Progenitor cell of endocrine pancreas (in vitro differentiated cells): ENCODE measurements at places on chromosomes 6 and 20.

DNA sequence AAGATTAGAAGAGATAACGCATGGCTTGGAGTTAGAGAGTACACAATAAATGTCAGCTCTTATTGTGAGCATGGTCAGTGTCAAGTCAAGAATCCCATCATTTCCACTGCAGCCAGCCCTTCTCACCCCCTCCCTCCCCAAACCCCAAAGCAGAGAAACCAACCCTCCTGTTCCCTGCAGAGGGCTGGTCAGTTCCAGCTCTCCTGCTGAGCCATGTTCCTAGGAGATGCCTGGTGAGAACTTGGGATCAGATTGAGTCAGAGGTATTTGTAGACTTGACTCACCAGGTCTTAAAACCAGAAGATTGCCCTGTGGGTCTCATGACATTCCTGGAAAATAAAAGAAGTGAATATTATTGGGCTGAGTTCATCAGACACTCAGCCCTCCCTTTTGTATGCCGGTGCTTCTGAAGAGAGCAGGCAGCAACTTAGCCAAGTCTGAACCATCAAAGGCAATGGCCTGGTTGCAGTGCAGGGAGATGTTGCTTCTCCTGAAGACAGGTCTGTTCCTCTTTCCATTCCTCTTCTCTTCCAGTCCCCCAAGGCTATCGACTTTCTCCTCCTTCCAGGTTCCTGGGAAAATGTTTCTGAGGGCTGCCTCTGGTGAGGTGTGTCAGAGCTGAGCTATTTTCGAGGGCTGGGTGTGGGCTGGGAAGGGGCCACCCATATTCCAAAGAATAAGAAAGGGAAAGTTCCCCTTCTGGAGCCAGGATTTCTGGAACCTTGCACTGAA lies 278.2 kb upstream of the SUPT3H start:
- DNase-seq, result no peak

DNA sequence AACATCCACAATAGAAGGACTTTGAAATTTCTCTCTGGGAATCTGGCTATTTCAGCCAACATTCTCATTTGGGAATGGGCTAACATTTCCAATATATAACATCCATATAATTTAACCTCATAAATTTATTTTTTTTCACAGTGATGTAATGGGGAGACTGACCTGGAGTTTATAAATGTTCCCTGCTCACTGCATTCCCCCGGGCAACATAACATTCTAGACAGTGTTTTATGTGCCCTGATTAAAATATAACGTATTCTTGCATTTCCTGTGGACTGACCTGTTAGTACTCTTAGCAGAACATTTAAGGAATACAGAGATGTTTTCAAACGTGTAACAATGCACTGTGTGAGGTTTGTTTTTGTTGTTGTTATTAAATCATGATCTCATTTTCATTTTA lies 20.9 kb downstream of the TSHZ2 start:
- DNase-seq, result no peak

DNA sequence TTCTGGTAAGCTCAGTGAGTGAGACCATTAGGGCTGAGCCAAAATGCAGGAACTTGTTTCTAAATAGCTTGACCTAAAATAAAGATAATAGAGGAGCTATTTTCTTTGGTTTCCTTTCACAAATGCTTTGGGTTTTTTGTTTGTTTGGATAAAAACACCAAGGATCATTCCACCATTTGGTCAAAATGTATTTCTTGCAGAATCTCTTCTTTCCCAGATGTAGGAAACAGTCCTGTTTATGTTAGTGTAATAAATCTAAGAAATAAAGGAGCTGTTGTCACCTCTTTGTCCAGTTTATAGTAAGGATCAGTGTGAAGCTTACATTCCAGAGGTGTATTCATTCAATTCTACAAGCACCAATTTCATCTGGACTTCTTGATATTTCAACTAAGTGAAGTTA lies 297.8 kb downstream of the GJA1 start:
- no peak for DNase-seq

DNA sequence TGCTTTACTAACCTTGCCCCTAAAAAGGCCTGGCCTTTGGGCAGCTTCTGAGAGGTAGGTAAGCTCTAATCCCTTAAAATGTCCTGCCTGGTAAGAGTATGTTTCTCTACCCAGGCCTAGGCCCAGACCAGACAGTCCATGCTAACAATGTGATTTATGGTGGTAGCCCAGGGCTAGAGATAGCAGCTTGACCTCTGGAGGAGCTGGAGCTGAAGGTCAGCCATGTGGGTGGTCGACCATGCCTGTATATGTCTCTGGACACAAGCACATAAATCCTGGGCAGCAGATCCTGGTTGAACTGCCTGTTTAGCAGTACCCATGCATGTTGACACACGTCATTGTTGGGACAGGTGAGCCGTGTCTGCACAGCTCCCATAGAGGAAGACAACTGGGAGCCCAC lies 62.1 kb upstream of the PHACTR1 start:
- DNase-seq, result no peak

DNA sequence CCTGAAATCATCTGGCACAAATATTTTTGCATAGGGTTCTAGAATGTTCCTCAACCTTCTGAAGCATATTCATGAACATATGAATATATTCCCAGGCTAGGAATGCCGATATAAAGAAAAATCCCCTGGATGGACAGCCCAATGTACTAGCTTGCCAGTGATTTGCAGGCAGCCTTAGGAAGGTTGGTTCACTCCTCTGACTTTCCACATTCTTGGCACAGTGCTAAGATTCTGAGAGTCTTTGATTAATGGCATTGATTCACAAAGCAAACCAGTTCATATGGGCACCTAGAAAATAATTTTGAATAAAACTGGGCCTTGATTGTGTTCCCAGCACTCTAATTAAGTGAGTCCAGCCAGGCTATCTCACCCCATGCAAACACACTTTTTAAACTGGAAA lies 56.9 kb upstream of the ENPP4 start:
- DNase-seq, result no peak

DNA sequence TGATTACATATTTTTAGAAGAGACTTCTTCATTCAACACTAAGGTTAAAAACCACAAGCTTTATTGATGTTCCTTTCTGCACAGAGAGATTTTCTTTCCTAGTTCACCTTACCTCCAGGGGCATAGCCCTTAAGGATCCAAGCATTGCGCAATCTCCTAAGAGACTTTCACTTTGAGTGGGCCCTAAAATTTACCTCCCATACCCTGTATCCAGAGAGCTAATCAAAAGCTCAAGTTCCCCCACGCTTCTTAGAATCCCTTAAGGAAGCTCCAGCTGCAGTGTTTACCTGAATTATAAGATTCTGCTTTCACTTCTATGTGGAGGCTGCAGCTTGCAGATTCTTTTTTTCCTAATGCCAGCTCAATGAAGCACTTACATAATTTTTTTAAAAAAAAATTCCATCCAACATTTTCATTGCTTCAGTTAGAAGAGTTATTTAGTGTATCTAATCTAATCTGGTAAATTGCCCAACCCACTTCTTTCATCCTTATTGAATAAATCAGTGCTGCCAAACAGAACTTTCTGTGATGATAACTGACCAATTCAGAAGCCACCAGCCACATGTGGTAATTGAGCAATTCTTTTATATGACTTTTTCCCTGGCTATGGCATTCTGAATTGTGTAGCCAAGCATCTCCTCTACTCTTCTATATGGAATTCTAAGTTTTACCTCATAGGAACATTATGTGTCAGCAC lies 24.6 kb upstream of the SPTLC3 start:
- DNase-seq, result no peak

GRCh38 chr20:36308986-36309385 lies 2.8 kb downstream of the DLGAP4 start:
- no peak for DNase-seq

- no peak for DNase-seq
These were observed 183.1 kb downstream of the DTNBP1 start for GRCh38 chr6:15479761-15480160.

DNA sequence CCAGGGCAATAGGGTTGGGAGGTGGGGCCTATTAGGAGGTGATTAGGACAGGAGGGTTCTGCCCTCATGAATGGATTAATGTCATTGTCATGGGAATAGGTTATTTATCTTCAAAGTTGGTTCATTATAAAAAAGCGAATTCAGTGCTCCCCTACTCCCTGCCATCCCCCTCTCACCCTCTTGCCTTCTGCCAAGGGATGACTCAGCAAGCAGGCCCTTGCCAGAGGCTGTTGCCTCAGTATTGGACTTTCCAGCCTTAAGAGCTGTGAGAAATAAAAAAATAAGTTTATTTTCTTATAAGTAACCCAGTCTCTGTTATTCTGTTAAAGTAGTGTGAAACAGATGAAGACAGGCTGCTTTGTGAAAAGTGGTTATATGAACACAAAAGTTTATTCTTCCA lies 381.1 kb upstream of the ZFP64 start:
- DNase-seq, result no peak

DNA sequence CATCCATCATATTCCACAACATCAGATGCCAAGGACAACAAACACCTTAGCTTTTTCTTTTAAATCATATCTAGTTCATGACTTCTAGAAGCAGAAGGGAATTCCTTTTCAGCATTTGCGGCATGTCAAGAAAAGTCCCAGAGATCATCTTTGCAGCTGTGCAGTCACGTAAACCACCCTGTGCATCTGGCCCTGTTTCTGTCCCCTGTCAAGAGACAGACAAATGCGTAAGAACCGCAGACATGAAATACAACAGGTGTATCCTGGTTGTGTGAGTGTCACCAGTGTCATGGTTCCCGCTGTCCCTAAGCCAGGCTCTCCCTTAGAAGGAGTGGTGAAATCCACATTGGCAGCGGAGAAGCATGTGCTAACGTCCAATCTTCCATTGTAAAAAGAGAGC lies 28.1 kb downstream of the LY86 start:
- no peak for DNase-seq

GRCh38 chr6:17450832-17451231 lies 57.4 kb downstream of the CAP2 start:
- DNase-seq, result no peak

GRCh38 chr6:116115781-116116180 lies 10.2 kb downstream of the COL10A1 start:
- DNase-seq, result no peak

GRCh38 chr20:3798373-3798768 lies 2.3 kb downstream of the CDC25B start:
- DNase-seq, result no peak

DNA sequence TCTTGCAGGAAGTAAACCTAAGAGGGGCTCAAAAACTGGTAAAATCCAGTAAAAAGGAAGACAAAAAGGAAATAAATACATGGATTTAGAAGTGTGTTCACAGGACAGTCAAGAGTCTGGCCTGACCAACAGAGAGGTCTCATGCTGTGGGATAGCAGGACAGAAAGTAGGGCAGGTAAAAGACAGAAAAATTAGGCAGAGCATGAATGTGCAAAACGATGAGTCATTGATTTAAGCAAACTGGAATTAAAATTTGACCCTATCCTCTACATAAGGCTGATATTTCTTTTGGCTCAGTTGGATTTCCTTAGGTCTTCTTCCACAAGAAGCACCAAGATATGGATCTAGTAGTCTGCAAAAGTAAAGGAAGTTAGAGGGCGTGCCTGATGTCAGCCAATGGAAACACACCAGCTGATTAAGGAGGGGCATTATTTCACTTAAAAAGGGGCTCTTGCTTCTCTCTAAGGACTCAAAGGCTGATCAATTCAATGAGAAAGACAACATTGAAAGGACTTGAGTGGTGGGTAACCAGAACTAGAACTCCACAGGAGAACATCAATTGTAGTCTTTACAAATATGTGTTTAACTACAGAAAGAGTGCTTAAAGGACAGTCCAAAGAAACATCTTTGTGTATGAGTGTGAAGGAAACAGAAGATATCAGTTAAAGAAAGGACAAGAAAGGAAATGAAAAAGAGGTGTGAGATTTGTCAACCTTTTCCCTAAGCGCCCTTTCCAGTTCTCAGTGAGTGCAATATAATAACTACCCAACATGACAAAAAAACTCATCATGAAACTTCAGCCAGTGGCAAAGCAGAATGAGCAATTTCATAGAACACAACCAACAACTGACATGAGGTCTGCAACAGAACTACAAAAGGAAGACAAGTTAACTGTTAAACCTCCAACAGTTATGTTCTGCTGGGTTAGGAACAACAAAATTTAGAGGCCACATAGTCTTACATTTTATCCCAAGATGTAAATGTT lies 19.4 kb upstream of the MYB start:
- DNase-seq, result no peak

DNA sequence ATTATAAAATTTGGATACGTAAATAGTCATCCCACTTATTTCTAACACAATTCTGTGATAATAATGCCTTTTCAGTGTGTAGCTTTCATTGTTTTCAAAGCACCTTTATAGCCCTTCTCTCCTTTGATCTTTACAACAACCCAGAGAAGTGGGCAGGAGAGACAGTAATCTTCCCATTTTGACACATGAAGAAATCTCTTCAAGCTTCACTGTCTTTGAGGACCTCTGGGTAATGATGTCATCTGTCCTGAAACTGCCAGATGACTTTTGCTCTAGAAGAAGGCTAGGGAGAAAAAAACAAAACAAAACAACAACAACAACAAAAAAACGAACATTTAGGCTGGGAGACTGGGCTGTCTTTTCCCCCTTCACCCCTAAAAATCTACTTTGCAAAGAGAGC lies 203.0 kb downstream of the KCNQ5 start:
- no peak for DNase-seq

GRCh38 chr6:135195522-135195921 lies 14.4 kb downstream of the MYB start:
- DNase-seq, result no peak

- DNase-seq, result no peak
These were observed 159.6 kb downstream of the SASH1 start for GRCh38 chr6:148502083-148502772.

DNA sequence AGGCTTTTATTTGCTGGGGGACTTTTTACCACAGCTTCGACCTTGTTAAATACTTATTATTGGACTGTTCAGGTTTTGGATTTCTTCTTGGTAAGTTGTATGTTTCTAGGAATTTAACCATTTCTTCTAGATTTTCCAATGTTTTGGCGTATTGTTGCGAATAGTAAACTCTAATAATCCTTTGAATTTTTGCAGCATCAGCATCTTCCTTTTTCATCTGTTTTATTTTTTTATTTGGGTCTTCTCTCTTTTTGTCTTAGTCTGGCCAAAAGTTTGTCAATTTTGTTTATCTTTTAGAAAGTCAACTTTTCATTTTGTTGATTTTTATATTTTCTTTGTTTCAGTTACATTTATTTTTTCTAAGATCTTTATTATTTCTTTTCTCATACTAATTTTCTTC lies 1272.0 kb downstream of the HACE1 start:
- DNase-seq, result no peak

DNA sequence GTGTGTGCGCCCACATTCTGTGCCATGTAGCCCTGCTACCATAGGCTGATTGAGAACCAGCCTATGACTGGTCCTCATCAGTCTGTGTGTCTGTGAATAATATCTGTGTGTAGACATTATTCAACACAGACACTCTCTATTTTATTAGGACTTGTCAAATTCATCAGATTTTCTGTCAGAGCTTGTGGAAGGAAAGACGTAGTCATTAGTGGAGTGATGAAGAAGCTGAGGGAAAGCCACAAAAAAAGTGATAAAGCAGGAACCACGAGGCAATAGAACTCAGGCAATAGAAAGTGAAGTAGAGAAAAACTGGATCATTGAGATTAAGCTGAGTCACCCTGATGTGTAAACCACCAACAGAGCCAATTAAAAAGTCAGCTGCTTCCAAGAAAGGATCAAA lies 122.2 kb upstream of the MARCKS start:
- no peak for DNase-seq

DNA sequence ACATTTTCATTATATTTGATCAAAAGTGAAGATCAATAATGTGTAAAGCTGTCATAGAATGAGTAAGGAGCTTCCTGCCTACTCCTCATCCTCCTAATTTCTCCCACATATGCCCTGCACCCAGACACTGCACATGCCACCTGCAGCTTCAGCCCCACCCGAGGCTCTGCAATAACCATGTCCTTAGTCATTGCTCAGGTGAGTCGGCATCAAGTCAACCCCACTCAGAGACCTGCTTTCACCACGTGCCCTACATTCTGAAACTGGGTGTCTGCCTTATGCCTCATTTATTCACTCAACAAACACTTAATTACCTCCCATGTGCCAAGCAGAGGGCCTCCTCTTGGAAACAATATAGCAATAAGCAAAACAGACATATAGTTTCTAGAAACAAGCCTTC lies 15.4 kb upstream of the TNFAIP3 start:
- no peak for DNase-seq
